ENCODE measurements at places on chromosomes 1 and 21.

DNA sequence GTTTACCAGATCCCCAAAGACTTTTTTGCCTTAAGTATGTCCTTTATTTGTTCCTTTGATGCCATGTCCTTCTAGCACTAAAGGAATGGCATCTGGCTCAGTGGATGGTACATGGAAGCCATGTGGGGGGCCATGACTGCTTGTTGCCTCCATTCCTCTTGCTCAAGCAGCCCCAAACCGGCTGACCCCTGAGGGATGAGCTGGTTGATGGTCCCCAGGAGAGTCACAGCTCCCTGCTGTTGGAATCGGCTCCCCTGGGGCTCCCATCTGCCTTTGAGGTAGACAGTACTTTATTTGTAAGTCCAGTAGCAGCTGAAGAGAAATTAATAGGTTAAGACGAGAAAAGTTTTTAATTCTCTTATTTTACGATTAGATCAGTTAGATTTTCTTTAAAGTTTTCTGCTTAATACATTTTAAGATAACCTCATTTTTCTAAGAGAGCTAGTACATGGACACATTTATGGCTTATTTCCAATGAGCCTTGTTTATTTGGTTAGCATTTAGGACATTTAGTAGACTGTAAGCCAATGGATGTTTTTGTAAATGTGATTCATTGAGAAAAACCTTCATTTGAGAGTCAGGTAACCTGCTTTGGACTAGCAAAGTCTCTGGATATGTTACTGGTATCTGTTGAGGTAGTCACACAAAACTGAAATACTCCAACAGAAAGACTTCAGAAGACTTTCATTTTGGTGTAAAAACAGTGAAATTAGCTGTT lies 88.2 kb downstream of the CAMTA1 start:
- no peak for DNase-seq

- DNase-seq, result no peak
Observed at GRCh38 chr1:74584185-74584584, 71.8 kb upstream of the LRRC53 start.

- no peak for DNase-seq
Observed at GRCh38 chr21:33266789-33267135, 595 bp downstream of the IL10RB start.

GRCh38 chr21:26079366-26079765 lies 91.2 kb downstream of the APP start:
- DNase-seq, result no peak

DNA sequence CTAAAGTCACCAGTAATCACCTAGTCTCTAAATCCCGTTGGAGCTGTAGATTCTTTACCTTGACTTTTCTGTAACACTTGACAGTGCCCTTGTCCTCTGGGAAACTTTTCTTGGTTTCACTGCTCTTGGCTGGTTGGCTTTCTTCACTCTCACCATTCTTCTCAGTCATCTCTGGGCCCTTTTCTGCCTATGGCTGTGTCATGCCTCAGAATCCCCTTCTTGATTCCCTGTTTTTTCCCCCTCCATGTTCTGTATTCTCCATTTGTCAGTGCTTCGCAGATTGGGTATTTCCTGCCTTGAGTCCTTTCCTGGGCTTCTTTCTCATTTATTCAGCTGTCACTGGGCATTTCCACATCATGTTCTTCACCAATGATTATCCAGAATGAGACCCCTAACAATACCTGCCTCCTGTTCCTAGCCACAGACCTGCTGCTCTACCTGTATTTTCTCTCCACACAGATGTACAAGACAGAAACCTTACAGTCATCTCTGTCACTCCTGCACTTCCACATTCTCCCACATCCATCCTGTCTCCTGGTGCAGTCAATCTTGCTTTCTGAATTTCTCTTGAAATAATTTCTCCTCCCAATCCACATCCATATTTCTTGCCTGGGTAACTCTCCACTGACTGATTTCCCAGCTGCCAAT lies 14.7 kb downstream of the UCK2 start:
- DNase-seq, result no peak

DNA sequence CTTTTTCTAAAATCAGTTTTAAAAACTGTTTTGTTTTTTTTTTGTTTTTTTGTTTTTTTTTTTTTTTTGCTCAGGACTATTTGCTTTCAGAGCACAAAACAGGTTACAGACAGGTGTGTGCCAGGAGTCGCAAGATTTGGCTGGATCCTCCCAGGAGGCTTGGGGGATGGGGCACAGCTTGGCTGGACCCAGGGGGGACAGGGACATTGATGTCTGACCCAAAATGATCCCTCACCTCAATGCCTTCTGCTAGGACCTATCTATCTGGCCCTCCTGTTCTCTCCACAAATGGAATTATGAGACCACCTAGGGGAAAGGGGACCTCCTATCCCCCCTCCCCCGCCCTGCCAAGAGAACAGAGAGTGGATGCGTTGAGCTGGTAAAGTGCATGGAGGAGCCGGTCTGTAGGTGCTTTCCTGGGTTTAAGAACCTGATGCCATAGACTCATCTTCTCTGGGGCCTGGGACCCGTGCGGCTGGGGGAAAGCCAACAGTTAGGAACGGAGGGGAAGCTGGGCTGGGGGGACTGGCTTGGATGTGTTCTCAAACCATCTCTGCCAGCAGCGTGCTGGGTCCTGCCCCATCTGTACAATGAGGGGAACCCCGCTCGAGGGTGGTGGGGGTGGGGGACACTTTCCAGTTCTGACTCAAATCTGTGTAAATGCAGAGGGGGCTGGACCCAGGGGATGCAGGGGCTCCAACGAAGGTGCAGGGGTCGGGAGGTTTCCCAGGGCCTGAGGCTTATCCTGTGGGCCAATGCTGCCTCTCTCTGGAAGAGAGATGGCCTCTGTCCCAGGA lies 28.9 kb downstream of the RUNX3 start:
- DNase-seq, result no peak

- no peak for DNase-seq
Observed at GRCh38 chr21:37793660-37794059, 122.6 kb downstream of the KCNJ6 start.

DNA sequence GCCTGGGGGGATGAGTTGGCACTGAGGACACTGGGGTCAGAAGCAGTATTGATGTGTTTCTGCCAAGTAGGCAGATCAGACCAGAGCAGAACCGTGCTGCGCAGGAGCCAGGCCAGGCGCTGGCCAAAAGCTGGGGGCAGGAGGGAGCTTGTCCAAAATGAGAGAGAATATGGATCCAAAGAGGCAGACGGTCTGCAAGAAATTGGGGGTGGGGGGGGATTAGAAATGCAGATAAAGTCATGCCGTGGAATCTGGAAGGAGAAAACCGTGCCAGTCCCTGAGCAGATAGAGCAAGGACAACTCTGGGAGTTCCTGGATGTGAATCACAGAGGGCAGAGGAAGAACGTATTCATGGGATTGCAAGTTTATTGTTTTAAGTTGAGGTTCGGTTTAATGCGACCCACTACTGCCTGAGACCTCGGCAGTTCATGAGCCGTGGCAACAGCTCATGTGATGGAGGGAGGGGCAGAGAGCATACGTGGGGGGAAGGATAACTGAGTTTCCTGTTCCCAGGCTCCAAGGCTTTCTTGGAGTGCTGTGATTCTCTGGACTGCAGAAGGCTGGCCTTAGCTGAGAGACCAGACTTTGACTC lies 224.0 kb downstream of the FGGY start:
- DNase-seq, result no peak

- DNase-seq, result no peak
Observed at GRCh38 chr1:15332952-15333715, 76.6 kb upstream of the EFHD2 start.

DNA sequence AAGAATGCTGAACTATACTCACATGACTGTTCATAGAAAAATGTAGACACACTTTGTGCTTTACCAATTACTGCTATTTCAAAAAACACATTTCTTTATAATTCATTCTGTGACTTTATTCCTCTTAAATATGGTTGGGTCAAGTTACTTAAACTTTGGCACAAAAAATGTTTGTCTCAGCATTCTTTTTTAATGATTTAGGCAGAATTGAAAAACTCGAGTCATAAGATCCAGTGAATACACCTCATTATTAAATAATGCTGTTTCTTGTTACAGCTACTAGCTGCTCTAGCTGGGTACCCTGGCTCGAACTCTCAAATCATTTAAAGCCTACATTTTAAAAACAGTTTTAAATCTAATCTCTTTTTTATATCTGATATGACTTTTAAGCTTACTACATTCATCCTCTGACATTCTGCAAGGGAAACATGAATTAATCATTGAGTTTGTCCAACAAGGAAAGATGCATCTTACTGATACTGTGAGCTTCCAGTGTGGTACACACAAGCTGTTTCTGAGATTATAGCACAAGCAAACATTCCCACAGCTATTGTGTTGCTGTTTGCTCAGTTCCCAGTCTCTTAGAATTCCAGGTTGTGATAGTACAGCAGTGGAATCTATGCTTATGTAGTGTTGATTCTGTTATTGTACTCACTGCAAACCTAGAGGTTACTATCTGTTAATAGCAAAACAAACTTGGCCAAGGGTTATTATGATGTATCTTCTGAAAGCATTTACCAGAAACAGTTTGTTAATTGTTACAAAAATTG lies 746.5 kb downstream of the USP25 start:
- no peak for DNase-seq

GRCh38 chr1:36182734-36183133 lies 26.8 kb downstream of the MAP7D1 start:
- no peak for DNase-seq
